ENCODE measurements at places on chromosomes 11 and 22. TPM values are rescaled to one million over a fixed set of nuclear protein-coding genes. Genes with fewer than 3 reads are reported as not detected.

The ACTN3 gene
- total RNA-seq: 45.7 TPM

The OR6A2 gene
- 0.33 TPM for total RNA-seq

DNA sequence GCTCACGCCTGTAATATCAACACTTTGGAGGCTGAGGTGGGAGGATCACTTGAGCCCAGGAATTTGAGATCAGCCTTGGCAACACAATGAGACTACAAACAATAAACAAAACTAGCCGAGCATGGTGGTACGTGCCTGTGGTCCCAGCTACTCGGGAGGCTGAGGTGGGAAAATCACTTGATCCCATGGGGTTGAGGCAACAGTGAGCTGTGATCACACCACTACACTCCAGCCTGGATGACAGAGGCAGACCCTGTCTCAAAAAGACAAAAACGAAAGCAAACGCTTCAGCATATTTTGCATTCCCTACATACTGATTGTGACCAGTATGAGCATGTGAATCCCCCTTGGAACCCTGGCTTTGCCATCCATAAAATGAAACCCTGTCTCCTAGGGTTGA lies 33.9 kb upstream of the MN1 start:
- no peak overlapping the region for H3K27ac ChIP-seq
- H3K4me3 ChIP-seq: no peak overlapping the region
- DNase-seq: no peak
- H3K4me1 ChIP-seq: peaks cover 3% of the 10 kb centered on the region
- peaks cover 8% of the 10 kb centered on the region for H3K36me3 ChIP-seq

The NUP160 gene
- total RNA-seq: 82.6 TPM

DNA sequence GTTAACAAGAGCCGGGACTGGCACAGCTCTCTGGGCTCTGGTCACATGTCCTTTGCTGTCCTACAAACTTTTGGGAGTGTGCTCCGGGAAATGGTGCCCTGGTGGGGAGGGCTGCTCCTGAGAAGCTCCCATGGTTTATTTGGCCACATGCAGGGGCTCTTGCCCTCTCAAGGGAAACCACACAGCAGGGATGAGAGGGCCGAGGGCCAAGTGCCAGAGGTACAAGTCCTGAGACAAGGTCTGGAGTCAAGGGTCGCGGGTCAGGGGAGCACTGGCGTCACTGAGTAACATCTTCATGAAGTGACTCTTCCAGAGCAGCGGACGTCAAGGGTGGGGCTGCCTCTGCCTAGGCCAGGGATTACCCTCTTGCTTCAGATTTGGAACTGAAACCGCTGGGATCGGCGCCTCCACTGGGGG lies 1160.6 kb downstream of the TBC1D22A start:
- no peak for DNase-seq
- no peak overlapping the region for H3K4me3 ChIP-seq
- H3K36me3 ChIP-seq: peaks cover 1% of the 10 kb centered on the region
- H3K27me3 ChIP-seq: no peaks in the 10 kb centered on the region

DNA sequence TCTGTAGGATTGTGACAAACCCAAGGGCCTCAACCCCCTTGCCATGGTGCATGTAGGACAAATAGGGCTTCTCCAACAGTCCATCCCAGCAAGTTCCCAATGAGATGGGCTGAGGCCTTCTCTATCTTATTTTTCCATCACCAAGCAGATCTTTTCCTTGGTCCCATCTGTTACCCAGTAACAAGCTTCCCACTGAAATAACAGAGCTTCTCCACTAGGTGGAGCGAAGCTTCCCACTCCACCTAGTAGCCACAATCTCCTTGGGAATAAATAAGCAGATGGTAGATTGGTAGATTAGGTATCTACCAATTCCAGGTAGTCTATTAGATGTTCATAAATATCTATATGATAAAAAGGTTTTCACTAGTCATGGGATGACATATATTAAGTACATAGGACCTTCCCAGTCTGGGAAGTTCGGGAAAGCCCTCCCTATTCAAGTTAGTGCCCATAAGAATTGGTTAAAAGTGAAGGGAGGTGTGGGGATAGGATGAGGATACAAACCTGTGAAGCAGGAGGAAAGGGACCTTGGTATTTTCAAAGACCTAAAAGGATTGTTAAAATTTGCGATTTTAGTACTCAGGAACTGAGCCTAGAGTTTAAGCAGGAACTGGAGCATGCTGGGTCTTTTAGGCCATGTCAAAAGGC lies 5.9 kb upstream of the OR52L1 start:
- no peak for DNase-seq
- H3K27ac ChIP-seq: no peak overlapping the region
- no peaks in the 10 kb centered on the region for H3K36me3 ChIP-seq
- H3K27me3 ChIP-seq: no peaks in the 10 kb centered on the region
- no peaks in the 10 kb centered on the region for H3K4me1 ChIP-seq

GRCh38 chr11:131302836-131303235 lies 67.6 kb upstream of the NTM start:
- 0 out of 2 replicates have a peak, but pooled peaks cover 5% of the 10 kb centered on the region for H3K4me1 ChIP-seq
- no peak for DNase-seq
- H3K4me3 ChIP-seq: no peak overlapping the region
- no peaks in the 10 kb centered on the region for H3K27me3 ChIP-seq
- H3K27ac ChIP-seq: no peak overlapping the region
- H3K36me3 ChIP-seq: peaks cover 19% of the 10 kb centered on the region

The ANKK1 gene
- 0.20 TPM for total RNA-seq

The IGSF22 gene
- total RNA-seq: 0.35 TPM
